ENCODE measurements at places on chromosomes 5 and 9. TPM values are rescaled to one million over a fixed set of nuclear protein-coding genes. Genes with fewer than 3 reads are reported as not detected.

DNA sequence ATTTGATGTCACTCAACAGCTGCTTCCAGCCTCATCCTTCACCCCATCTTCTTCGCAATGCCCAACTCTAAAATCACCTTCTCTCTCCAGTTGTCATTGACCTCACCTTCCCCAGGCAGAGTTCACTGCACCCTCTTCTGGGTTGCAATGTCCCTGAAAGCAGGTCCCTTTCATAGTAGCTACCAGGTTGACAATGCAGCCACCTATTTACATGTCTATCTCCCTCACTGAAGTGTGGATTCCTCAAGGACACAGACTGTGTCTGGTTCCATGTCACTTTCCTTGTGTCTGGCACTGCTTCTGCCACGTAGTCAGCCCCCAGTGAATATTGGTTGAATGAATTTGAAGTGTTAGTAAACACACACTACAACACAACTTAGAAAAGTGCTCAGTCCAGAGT lies 445.5 kb upstream of the WWC1 start:
- no peak overlapping the region for H3K27ac ChIP-seq
- H3K4me3 ChIP-seq = no peak overlapping the region
- no peak for DNase-seq
- H3K36me3 ChIP-seq = peaks cover 6% of the 10 kb centered on the region

GRCh38 chr9:70412832-70413463 lies 1.5 kb downstream of the KLF9 start:
- peaks cover 54% of the 10 kb centered on the region for H3K4me1 ChIP-seq
- H3K27me3 ChIP-seq = no peaks in the 10 kb centered on the region
- peaks cover 8% of the 10 kb centered on the region for H3K36me3 ChIP-seq
- H3K4me3 ChIP-seq = peak overlapping the region; percentile 97

DNA sequence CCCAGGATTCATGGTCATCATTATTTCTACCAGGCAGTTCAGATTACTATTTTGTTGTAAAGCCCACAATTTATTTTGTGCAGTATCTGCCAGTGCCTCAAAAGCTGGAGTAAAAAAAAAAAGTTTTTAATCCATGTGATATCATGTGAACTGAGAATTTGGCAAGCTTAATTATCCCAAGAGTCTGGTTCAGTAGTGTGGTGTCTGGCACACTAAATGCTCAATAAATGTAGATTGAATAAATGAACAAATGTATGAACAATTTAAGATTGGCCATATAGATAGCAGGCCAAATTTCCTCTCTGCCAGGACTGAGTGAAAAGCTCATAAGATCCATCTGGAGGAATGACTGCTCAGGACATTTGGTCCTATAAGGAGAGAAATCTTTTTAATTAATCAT lies 533.0 kb downstream of the TLE1 start:
- H3K4me3 ChIP-seq = no peak overlapping the region
- DNase-seq = no peak
- no peaks in the 10 kb centered on the region for H3K4me1 ChIP-seq
- H3K27ac ChIP-seq = no peak overlapping the region

- no peaks in the 10 kb centered on the region for H3K36me3 ChIP-seq
- DNase-seq = no peak
- H3K4me1 ChIP-seq = peaks cover 13% of the 10 kb centered on the region
- H3K27me3 ChIP-seq = peaks cover 5% of the 10 kb centered on the region
- H3K27ac ChIP-seq = no peak overlapping the region
- no peak overlapping the region for H3K4me3 ChIP-seq
Measured at GRCh38 chr9:76323490-76323889, 70.7 kb downstream of the RFK start.

- H3K4me1 ChIP-seq = peaks cover 23% of the 10 kb centered on the region
- H3K27ac ChIP-seq = no peak overlapping the region
- no peaks in the 10 kb centered on the region for H3K27me3 ChIP-seq
- no peak for DNase-seq
Measured at GRCh38 chr9:69046723-69047122, 11.2 kb downstream of the FXN start.

GRCh38 chr9:121026768-121027167 lies 23.3 kb downstream of the C5 start:
- no peak overlapping the region for H3K4me3 ChIP-seq
- peaks cover 4% of the 10 kb centered on the region for H3K36me3 ChIP-seq
- no peak for DNase-seq
- H3K27ac ChIP-seq = peak overlapping the region; percentile 70
- no peaks in the 10 kb centered on the region for H3K27me3 ChIP-seq
- peaks cover 8% of the 10 kb centered on the region for H3K4me1 ChIP-seq

DNA sequence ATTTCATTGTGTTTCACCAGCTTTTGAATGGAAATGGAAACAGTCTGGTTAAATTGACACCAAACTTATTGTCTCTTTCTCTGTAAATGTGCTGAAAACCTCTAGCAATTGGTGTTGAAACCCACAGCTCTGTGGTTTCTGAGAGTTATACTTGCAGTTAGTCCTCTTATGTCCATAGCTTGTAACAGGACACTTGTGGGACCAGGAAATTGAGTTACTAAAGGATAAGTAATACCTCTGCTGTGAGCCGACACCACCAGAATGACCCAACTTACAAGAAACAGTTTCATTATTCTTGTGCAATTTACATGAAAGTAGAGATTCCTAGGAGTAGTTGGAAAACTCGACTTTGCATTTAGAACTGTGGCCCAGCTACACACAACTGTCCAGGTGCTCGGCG lies 191.5 kb downstream of the CFAP90 start:
- no peaks in the 10 kb centered on the region for H3K36me3 ChIP-seq
- DNase-seq = no peak
- peak overlapping the region; percentile 38 for H3K27ac ChIP-seq
- H3K4me3 ChIP-seq = no peak overlapping the region
- peaks cover 11% of the 10 kb centered on the region for H3K27me3 ChIP-seq

DNA sequence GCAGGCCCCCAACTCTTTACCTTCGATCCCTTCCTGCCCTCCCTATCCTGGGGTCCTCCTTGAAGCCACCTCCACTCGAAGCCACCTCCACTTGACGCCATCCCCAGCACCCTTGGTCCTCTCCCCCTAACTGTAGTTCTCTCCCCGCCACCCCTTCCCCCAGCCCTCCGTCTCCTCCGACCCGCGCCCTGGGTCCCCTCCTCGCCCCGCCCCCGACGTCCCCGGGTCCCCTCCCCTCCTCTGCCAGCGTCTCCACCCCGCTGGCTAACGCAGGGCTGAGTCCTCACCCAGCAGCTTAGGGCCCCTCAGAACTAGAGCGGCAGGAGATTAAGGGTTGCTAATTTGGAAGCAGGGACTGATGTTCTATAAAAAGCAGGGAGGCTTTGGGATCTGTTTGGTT lies 30.6 kb upstream of the ANKRD33B start:
- H3K4me3 ChIP-seq = no peak overlapping the region
- H3K27me3 ChIP-seq = peaks cover 4% of the 10 kb centered on the region
- no peak overlapping the region for H3K27ac ChIP-seq
- peak; percentile 49 for DNase-seq

DNA sequence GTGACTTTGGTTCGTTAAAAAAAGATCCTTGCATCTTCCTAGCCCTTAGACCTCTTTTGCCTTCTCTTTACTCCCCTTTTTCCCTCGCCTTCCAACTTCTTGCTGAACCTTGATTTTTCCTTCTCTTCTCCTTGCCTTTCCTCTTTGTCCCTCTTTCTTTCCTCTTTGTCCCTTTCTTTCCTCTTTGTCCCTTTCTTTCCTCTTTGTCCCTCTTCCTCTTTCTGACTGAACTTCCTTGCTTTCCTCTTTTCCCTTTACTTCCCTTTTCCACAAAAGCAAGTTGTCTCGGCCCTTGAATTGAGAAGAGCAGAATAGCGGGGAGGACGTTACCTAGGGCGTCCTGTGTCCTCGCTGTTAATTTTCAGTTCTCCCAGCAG lies 1.4 kb upstream of the MLLT3 start:
- no peaks in the 10 kb centered on the region for H3K27me3 ChIP-seq
- DNase-seq = no peak
- H3K4me3 ChIP-seq = peak overlapping the region; percentile 89
- H3K36me3 ChIP-seq = no peaks in the 10 kb centered on the region
- peak overlapping the region; percentile 7 for H3K27ac ChIP-seq

- H3K36me3 ChIP-seq = no peaks in the 10 kb centered on the region
- no peaks in the 10 kb centered on the region for H3K27me3 ChIP-seq
- H3K4me1 ChIP-seq = peaks cover 19% of the 10 kb centered on the region
- no peak for DNase-seq
Measured at GRCh38 chr5:15283076-15283475, 216.9 kb upstream of the FBXL7 start.

GRCh38 chr5:73327908-73328455 lies 120.6 kb downstream of the FOXD1 start:
- H3K4me3 ChIP-seq = no peak overlapping the region
- peaks cover 5% of the 10 kb centered on the region for H3K4me1 ChIP-seq
- peaks cover 3% of the 10 kb centered on the region for H3K36me3 ChIP-seq
- H3K27me3 ChIP-seq = no peaks in the 10 kb centered on the region
- DNase-seq = no peak
- H3K27ac ChIP-seq = no peak overlapping the region

DNA sequence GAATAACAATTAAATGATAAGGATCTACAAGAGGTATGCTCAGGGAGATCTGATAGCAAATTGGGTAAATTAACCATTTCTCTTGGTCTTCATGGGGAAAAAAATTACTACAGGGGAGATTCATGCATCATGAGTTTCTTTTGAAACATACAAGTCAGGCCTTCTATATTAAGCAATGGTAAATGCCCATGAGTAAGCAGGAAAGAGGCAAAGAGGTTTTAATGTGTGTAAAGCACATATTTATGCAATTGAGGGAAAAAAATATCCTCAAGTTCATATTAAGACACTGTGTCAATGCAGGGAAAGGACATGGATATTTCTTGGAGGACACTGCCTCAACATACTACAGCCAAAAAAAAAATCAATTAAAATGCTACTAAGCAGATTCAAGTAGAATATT lies 73.4 kb upstream of the NR4A3 start:
- DNase-seq = no peak
- no peaks in the 10 kb centered on the region for H3K27me3 ChIP-seq
- no peaks in the 10 kb centered on the region for H3K4me1 ChIP-seq
- no peaks in the 10 kb centered on the region for H3K36me3 ChIP-seq
- no peak overlapping the region for H3K4me3 ChIP-seq
- H3K27ac ChIP-seq = no peak overlapping the region

- DNase-seq = peak; percentile 54
- H3K27me3 ChIP-seq = no peaks in the 10 kb centered on the region
- H3K4me1 ChIP-seq = peaks cover 16% of the 10 kb centered on the region
- peaks cover 12% of the 10 kb centered on the region for H3K36me3 ChIP-seq
- no peak overlapping the region for H3K27ac ChIP-seq
Measured at GRCh38 chr9:134028575-134029247, 3.4 kb downstream of the BRD3OS start.

DNA sequence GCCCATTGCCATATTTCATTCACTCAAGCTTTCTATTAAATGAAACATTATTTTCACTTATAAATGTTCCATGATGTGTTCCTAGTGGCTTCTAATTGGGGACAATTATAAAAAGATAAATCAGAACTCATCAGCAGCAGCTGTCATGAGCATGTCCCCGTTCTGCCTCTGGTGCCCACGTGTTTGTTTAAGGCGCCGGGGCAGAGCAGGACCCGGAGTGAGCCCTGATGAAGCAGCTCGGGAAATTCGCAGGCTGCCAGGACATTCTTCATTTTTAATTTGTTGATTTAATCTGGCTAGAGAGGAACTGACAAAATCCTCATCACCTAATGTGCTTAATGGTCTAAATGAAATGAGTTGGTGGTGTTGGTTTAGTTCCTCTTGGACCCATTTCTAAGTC lies 475.0 kb downstream of the CTNND2 start:
- no peaks in the 10 kb centered on the region for H3K36me3 ChIP-seq
- H3K4me3 ChIP-seq = no peak overlapping the region
- H3K27ac ChIP-seq = no peak overlapping the region
- no peak for DNase-seq
- no peaks in the 10 kb centered on the region for H3K4me1 ChIP-seq
- peaks cover 8% of the 10 kb centered on the region for H3K27me3 ChIP-seq

DNA sequence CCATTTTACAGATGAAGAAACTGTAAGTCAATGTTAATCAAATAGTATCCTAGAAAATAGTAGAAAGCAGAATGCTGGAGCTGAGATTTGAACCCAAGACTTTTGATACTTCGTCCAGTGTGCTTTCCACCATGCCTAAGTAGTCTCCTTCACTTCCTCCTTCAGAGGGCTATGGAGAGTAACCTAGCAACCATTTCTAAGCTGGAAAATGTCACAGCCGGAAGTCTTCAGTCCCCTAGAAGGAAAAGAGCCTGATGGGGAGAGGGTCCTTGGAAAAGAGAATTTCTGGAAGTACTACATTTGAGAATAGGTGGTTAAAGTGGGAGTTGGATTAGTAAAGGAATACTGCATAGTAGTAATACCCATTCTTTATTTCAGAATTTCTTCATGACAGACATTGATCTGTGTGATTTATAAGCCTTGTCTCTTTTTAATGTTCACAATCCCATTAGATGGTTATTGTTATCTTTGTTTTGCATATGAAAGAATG lies 32.7 kb downstream of the PCDHAC2 start:
- no peaks in the 10 kb centered on the region for H3K27me3 ChIP-seq
- H3K27ac ChIP-seq = no peak overlapping the region
- no peak for DNase-seq
- peaks cover 5% of the 10 kb centered on the region for H3K36me3 ChIP-seq

DNA sequence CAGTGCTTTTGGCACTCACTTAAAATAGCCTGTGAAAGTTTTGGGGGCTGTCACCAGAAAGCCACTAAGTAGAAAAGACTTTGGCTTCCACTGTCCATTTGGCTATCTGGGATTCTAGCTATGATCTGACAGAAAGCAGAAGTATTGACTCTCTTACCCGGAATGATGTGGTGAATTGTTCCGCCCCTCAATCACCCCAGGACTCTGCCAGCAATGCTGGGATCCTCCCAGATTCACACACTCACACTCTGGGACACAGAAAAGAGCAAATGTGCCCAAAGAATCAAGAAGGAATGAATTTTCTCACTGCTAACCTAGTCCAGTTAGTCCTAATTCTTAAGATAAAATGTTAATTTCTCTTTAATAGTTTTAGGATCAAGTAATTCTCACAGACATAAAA lies 576.9 kb downstream of the BNC2 start:
- H3K27me3 ChIP-seq = no peaks in the 10 kb centered on the region
- DNase-seq = no peak
- peaks cover 14% of the 10 kb centered on the region for H3K4me1 ChIP-seq

GRCh38 chr5:180353048-180353979 lies at the start of gene GFPT2:
Gene GFPT2 (minus strand): TSS chr5:180353336. CDS start chr5:180353217, 119 bp downstream.
- no peak for DNase-seq
- peak within 1 kb of the TSS; percentile 77 for H3K4me3 ChIP-seq
- peaks cover 25% of the 10 kb centered on the region for H3K4me1 ChIP-seq
- no peak within 1 kb of the TSS for H3K27ac ChIP-seq

- H3K36me3 ChIP-seq = no peaks in the 10 kb centered on the region
- H3K4me1 ChIP-seq = peaks cover 7% of the 10 kb centered on the region
- no peak overlapping the region for H3K4me3 ChIP-seq
- DNase-seq = no peak
- H3K27me3 ChIP-seq = peaks cover 9% of the 10 kb centered on the region
Measured at GRCh38 chr5:138054206-138054605, 21.3 kb upstream of the FAM13B start.

The SLC6A19 gene
- total RNA-seq = not detected

The PRR16 gene
- 10.7 TPM for total RNA-seq

The CDKN2A gene
- total RNA-seq = 21.2 TPM

The SYK gene
- not detected for total RNA-seq

The CIZ1 gene
- 147 TPM for total RNA-seq

The RORB gene
- total RNA-seq = not detected

Measured in chondrocyte (in vitro differentiated cells).